Activated T-helper 2 cell treated with anti-CD3 and anti-CD28 coated beads, Interferon-gamma antibody, Interleukin-2, Interleukin-4, amounts not matched to agents 10 μg/mL and 5 μg/mL and 100 μg/mL, durations not matched to agents 14 hours and 24 hours and 36 hours (primary cell): ENCODE measurements at places on chromosomes 2 and 18. TPM values are rescaled to one million over a fixed set of nuclear protein-coding genes. Genes with fewer than 3 reads are reported as not detected.

Gene FABP1
- not detected in 2 replicates for total RNA-seq

Gene SLC5A7
- total RNA-seq, result not detected in 2 replicates

Gene FAM161A
- 5.0 and 5.5 TPM in 2 replicates for total RNA-seq

GRCh38 chr2:187924293-187924692 lies 367.4 kb upstream of the GULP1 start:
- no peaks in the 10 kb centered on the region for H3K36me3 ChIP-seq
- no peak overlapping the region for H3K4me3 ChIP-seq
- no peaks in the 10 kb centered on the region for H3K27me3 ChIP-seq
- no peak for DNase-seq

DNA sequence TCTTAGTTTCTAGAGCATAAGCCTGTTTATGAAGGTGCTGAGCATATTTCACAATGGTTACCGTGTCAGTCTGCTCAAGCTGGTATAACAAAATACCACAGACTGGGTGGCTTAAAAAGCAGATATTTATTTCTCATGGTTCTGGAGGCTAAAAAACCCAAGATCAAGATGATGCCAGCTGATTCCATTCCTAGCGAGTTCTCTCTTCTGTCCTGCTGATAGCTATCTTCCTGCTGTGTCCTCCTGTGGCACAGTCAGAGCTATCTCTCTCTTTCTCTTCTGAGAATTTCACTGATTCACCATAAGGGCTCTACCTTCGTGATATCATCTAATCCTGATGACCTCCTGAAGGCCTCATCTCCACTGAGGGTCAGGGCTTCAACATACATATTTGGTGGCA lies 273.0 kb downstream of the CDH2 start:
- no peaks in the 10 kb centered on the region for H3K36me3 ChIP-seq
- H3K4me3 ChIP-seq, result no peak overlapping the region
- no peaks in the 10 kb centered on the region for H3K27me3 ChIP-seq
- no peak overlapping the region for H3K27ac ChIP-seq

GRCh38 chr2:112301171-112301584 lies 25.8 kb downstream of the ZC3H6 start:
- peaks cover 4% of the 10 kb centered on the region for H3K4me1 ChIP-seq
- no peak for DNase-seq
- no peak overlapping the region for H3K27ac ChIP-seq
- no peaks in the 10 kb centered on the region for H3K27me3 ChIP-seq

DNA sequence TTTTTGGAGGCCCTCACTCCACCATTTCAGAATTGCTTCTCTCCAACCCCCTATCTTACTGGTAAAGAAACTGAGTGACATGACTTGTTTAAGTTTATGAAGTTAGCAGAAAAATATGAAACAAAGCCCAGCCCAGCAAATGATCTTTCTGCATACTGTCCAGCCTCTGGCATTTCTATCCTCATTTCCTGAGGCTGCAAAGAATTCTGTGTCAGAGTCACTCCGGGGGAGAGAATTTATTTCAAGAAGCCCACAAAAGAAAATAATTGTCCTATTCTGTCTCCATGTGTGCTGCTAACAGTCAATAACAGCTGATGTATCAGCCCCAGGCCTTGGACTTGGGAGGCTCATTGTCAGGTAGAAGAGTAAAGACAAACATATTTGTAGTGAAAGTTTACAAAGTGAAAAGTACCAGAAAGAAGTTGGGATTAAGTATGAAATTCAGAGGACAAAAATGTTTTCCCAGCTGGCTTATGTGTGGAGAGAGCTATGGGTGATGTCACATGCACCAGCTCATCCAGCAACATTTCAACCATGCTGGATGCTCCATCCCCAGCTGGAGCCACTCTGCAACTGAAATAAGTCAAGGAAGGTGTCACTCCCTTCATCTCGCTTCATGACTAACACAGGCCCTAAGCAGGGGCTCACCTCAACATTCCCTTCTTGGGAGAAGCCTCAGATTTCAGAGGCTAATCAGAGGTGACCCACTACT lies 42.3 kb downstream of the TRABD2A start:
- H3K27me3 ChIP-seq, result no peaks in the 10 kb centered on the region
- no peak overlapping the region for H3K27ac ChIP-seq
- DNase-seq, result no peak
- peaks cover 84% of the 10 kb centered on the region for H3K36me3 ChIP-seq

DNA sequence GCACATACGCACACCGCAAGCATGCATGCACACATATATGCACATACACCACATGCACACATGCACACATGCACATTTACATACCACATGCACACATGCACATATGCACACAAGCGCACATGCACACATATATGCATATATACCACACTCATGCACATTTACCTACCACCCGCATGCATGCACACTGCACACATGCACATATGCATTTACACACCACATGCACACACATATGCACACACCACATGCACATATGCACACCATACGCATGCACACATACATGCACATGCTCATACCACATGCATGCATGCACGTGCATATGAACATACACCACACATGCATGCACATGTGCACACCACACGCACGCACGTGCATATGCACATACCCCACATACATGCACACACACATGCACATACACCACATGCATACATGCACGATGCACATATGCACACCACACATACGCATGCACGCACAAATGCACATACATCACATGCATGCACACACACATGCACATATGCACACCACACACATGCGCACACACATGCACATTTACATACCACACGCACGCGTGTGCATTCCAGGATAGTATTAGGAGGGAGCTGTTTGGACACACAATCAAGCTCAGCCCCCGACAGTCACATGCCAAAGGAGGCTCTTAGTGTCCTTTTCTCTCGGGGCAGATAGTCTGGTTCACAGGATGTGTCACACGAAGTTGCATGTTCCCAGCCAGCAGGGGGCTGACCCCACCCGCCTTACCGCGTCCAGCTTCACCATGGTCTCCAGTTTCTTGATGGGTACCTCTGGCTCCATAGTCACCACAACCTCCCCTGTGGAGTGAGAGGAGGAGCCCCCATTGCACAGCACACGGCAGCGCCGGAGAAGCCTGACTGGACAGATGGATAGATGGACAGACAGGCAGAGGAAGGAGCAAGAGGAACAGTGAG lies 5.9 kb downstream of the OTOF start:
- no peak overlapping the region for H3K4me3 ChIP-seq
- no peak for DNase-seq
- H3K27ac ChIP-seq, result no peak overlapping the region
- H3K4me1 ChIP-seq, result no peaks in the 10 kb centered on the region
- no peaks in the 10 kb centered on the region for H3K27me3 ChIP-seq
- peaks cover 18% of the 10 kb centered on the region for H3K36me3 ChIP-seq

DNA sequence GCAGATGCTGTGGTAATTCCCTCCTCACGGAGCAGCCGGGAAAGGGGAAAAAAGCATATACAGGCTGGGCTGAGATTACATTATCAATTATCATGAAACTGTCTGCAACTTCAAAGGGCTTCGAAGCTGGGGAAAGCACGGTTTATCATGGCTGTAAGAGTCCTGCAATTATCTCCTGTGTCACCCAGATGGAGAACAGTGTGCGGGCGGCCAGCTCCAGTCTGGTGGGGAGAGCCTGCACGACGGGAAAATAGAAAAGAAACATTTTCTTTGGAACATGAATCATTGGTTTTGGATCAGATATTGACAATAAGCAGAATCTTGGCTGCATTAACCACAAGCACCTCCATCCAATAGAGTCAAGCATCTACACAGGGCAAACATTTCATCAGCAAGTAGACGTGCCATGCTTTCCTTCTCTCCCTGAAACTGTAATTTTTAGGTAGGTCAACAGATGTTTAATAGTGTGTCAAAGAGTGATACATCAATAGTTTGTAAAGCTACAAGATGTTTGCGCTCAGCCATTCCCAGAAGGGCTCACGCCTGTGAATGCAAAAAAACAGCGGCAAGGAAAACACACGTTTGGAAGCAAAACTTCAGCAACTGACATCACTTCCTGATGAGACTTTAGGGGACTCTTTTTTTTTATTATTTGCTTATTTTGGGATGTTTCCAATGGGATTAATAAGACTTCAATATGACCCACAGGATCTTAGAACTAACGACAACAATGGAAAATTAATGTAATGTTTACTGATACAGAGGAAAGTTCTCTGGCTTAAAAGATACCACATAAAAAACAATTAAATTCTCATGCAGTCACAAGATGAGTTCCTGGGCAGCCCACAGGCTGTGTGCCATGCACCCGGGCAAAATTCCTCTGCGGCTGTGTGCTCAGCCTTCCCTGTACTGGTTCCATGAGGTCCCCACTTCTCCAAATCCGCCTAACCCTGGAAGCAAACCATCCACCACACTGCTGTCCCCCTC lies 111.0 kb upstream of the SALL3 start:
- H3K27me3 ChIP-seq, result no peaks in the 10 kb centered on the region
- H3K4me3 ChIP-seq, result no peak overlapping the region
- H3K4me1 ChIP-seq, result no peaks in the 10 kb centered on the region
- no peaks in the 10 kb centered on the region for H3K36me3 ChIP-seq

DNA sequence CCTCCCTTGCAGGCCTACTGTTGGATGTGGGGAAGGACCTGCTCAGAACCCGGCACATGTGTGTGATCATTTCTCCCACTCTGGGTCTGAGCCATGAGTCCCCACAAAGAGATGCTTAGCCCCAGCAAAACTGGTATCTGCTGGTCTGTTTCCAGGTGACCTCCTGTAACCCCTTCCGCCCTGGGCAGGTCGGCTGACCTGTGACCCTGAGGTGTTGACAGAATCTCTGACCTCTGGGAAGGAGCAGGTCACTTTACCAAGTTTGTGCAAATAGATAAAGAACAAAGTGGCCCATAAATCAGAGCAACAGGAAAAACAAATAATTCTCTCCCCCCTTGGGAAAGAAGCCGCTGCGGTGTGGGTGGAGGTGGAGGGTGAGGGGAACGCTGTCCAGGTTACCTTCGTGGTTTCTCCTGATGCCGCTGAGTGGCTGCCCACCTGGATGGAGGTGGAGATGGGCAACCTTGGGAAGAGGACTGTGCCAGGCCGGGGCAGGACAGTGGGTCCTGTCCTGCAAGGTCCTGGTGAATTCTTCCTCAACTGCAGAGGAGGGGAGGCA lies 174.0 kb upstream of the MYCN start:
- H3K27ac ChIP-seq, result no peak overlapping the region
- no peaks in the 10 kb centered on the region for H3K36me3 ChIP-seq
- no peaks in the 10 kb centered on the region for H3K27me3 ChIP-seq
- DNase-seq, result no peak
- H3K4me1 ChIP-seq, result no peaks in the 10 kb centered on the region

- H3K4me1 ChIP-seq, result peaks cover 2% of the 10 kb centered on the region
- DNase-seq, result no peak
- H3K36me3 ChIP-seq, result no peaks in the 10 kb centered on the region
- H3K27ac ChIP-seq, result no peak overlapping the region
Observed at GRCh38 chr2:170585067-170585466, 130.1 kb upstream of the SP5 start.

GRCh38 chr2:105814291-105814940 lies 69.7 kb downstream of the NCK2 start:
- H3K4me1 ChIP-seq, result peaks cover 35% of the 10 kb centered on the region
- no peak overlapping the region for H3K27ac ChIP-seq
- DNase-seq, result no peak
- H3K36me3 ChIP-seq, result peaks cover 51% of the 10 kb centered on the region

- H3K27ac ChIP-seq, result no peak overlapping the region
- no peaks in the 10 kb centered on the region for H3K36me3 ChIP-seq
- DNase-seq, result no peak
- peaks cover 12% of the 10 kb centered on the region for H3K4me1 ChIP-seq
- H3K27me3 ChIP-seq, result peaks cover 1% of the 10 kb centered on the region
Observed at GRCh38 chr2:104889291-104889959, 35.5 kb downstream of the POU3F3 start.

- no peak overlapping the region for H3K4me3 ChIP-seq
- no peak overlapping the region for H3K27ac ChIP-seq
- H3K4me1 ChIP-seq, result no peaks in the 10 kb centered on the region
- H3K36me3 ChIP-seq, result no peaks in the 10 kb centered on the region
- H3K27me3 ChIP-seq, result peaks cover 23% of the 10 kb centered on the region
Observed at GRCh38 chr2:176234940-176235339, 34.3 kb upstream of the MTX2 start.

- H3K36me3 ChIP-seq, result no peaks in the 10 kb centered on the region
- no peaks in the 10 kb centered on the region for H3K4me1 ChIP-seq
- no peak overlapping the region for H3K4me3 ChIP-seq
Observed at GRCh38 chr2:5022061-5022460, 670.1 kb upstream of the SOX11 start.

DNA sequence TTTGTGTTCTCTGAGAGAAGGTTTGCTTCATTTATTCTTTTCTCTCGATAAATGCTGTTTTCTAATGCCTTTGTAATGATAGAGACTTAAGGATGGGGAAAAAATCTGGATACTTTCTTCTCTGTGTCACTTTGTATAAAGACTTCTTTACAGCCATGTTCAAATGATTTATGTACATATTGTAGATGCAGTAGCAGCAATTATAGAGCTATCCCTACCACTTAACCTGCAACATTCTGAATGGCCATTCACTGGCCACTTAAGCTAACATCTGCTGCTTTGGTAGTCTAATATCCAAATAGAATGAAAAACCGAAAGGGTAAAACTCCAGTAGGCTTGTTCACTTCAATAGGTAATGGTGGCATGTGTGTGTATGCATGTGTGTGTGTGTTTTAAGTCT lies 97.8 kb downstream of the CSRNP3 start:
- no peak for DNase-seq
- no peaks in the 10 kb centered on the region for H3K4me1 ChIP-seq
- H3K4me3 ChIP-seq, result no peak overlapping the region
- no peaks in the 10 kb centered on the region for H3K27me3 ChIP-seq
- H3K27ac ChIP-seq, result no peak overlapping the region

GRCh38 chr2:31999438-31999837 lies 11.4 kb downstream of the MEMO1 start:
- peaks cover 31% of the 10 kb centered on the region for H3K4me1 ChIP-seq
- no peak for DNase-seq
- peaks cover 11% of the 10 kb centered on the region for H3K36me3 ChIP-seq
- no peaks in the 10 kb centered on the region for H3K27me3 ChIP-seq
- H3K27ac ChIP-seq, result no peak overlapping the region
- no peak overlapping the region for H3K4me3 ChIP-seq

GRCh38 chr18:54551590-54551989 lies 39.5 kb upstream of the DYNAP start:
- no peak overlapping the region for H3K27ac ChIP-seq
- H3K4me3 ChIP-seq, result no peak overlapping the region
- no peak for DNase-seq
- no peaks in the 10 kb centered on the region for H3K4me1 ChIP-seq

GRCh38 chr2:89819809-89820208 lies 1128.3 kb downstream of the RPIA start:
- no peaks in the 10 kb centered on the region for H3K27me3 ChIP-seq
- no peak for DNase-seq
- H3K27ac ChIP-seq, result no peak overlapping the region
- peaks cover 21% of the 10 kb centered on the region for H3K36me3 ChIP-seq
- no peak overlapping the region for H3K4me3 ChIP-seq
- H3K4me1 ChIP-seq, result no peaks in the 10 kb centered on the region
